ENCODE measurements at places on chromosomes 3 and 15. TPM values are rescaled to one million over a fixed set of nuclear protein-coding genes. Genes with fewer than 3 reads are reported as not detected.

- DNase-seq: no peak
These were observed 15.7 kb downstream of the C3orf52 start for GRCh38 chr3:112101916-112102315.

DNA sequence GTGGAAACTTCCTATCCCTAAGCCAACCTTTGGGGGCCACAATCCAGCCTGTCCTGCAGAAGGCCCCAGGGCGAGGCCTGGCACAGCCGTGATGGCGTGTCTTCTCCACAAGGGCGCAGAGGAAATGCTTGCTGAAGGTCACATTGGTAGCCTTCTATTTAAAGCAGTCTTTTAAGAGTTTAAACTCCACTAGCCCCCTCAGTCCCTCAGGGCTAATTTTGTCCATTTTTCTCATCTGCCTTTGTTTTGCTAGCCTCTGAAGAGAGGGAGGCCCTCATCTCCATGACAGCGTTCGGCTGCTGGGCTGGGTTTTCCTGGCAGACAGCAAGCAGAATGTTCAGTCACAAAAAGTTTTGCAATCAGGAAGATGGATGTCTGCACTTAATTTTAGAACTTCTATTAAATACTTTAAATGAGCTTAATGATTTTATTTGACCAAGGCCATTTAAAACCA, 40.8 kb downstream of the RARB start:
- no peak for DNase-seq

GRCh38 chr15:94485148-94485719, 253.9 kb downstream of the MCTP2 start:
- DNase-seq: no peak

- no peak for DNase-seq
These were observed 1.5 kb downstream of the NSUN3 start for GRCh38 chr3:94064243-94064860.

DNA sequence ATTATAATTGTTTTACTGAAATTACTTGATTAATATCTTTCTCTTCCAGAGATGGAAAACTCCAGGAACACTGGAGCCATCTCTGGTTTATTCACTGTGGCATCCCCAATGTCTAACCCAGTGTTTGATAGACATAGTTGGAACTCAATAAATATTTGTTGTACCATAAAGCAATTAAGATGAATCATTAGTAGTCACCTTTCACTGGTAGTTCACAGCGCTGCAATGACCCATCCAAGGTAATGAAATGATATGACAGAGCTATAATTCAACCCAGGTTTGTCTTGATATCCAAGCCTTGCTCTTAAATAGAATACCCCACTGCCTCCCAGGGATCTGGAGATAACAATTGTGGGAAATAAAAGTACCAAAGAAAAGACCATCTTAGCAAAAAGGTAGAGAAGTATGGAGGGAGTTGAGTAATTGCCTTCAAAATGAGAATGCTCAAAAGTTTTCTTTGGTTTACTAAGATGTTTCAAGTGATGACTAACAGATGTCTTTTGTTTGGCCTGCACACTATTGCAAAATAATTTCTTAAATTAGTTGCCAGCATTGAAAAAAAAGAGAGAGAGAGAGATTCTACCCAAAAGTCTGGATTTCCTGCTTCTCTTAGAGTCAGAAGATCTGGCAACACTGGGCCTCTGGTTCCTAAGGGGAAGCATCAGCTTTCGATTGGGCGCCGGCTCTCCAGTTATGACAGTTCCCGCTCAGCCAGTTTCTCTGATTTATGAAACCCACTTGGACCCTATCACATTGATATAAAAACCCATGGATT, 348.5 kb downstream of the ERC2 start:
- no peak for DNase-seq

DNA sequence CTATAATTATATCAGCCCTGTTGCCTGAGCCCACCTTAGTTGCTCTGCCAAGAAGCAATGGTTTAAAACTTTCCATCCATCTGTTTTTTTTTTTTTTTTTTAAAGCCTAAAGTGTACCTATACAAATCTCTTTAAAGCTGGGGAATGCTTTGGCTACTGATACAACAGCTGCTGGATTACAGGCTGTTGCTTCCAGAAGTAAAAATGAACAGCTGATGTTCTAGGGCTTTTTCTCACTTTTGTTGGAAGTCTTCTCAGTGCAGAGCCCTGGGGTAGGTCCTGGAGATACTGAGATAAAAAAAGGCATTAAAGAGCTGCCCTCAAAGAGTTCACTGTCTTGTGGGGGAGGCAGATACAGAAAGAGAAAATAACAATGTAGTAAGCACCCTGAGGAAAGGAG, 218.1 kb downstream of the NLGN1 start:
- no peak for DNase-seq

GRCh38 chr3:42061025-42061712, 30.0 kb upstream of the TRAK1 start:
- DNase-seq: no peak

DNA sequence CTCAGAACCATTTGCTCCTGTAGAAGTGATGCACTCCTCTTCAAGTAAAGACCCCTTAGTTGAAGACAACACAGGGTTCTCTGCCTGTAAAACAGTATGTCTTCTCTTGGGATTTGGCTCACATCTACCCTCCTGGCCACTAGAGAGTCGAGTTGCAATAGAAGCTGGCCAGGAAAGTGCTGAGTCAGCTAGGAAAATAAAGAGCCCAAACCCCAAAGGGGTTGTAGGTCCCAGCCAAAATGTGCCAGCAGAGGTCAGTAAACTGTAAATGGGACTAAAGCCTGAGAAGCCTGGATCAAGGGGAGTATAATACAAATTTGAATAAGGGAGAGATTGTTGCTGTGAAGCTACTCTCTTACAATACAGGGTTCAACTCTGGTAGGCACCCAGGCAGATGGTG, 37.2 kb upstream of the THBS1 start:
- no peak for DNase-seq

DNA sequence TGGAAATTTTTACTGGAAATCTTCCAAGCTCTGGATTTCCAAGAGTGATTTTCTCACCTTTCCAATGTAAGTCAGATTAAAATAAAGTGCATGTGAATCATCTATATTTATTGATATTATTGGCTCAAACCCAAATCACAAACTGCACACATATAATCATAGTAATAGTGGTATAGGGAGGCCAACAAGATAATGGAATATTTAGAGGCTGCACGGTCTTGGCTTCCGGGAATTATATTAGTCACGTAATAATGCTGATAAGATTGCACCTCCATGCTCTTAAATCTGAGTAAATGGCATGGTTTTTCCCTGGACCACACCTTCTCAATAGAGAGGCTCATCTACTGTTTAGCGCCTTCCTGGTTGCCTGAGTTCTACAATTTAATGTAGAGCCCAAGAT, 567.1 kb upstream of the NR2F2 start:
- DNase-seq: no peak

DNA sequence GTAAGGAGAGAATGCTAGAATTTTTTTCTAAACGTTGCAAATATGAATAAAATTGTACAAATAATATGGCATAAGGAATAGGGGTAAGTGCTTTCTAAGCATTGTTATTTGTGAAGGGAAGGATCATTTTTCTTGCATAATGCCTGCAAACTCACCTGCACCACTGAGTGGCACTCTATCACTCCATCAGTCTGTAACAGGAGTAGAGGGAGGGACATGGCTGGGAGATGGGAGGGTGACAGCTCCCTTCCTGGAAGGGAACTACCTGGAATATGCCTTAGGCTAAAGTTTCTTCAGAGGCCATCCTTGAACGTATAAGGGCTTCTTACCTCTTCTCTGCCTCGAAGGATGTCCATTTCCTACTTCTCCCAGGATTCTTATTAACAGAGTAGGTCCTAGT, 3.0 kb downstream of the NAALADL2 start:
- DNase-seq: no peak

GRCh38 chr3:182238126-182238525, 526.4 kb downstream of the SOX2 start:
- no peak for DNase-seq

DNA sequence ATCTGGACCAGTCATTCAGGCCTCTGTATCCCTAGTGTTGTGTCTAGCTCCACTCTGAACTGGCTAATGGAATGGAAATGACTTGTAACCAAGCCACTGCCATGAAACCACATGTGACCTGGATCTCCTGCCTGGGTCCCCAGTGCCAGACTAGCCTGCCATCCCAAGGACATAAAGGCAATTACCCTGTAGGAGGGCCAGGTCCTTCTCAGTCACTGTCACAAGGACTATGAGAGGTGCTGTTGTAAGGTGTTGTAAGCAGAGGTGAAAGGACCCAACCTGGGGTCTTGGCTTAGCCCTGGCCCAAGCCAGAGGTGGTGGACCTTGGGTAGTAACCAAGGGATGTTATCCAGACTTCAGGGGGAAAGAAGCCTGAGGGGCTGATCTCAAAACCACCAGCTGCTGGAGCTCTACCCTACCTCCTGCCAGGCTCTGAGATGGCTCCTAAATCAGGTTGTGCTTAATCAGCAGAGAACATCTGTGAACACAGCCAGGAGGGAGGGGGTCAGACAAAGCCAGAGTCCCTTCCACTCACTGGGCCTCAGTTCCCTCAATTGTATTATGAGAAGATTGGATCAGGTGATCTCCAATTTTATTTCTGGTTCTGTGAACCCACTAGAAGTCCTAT, 15.7 kb upstream of the KLHL24 start:
- no peak for DNase-seq

GRCh38 chr3:105473521-105474223, 107.0 kb downstream of the ALCAM start:
- DNase-seq: no peak

- DNase-seq: no peak
These were observed 13.3 kb downstream of the ZNF280D start for GRCh38 chr15:56719774-56720555.

DNA sequence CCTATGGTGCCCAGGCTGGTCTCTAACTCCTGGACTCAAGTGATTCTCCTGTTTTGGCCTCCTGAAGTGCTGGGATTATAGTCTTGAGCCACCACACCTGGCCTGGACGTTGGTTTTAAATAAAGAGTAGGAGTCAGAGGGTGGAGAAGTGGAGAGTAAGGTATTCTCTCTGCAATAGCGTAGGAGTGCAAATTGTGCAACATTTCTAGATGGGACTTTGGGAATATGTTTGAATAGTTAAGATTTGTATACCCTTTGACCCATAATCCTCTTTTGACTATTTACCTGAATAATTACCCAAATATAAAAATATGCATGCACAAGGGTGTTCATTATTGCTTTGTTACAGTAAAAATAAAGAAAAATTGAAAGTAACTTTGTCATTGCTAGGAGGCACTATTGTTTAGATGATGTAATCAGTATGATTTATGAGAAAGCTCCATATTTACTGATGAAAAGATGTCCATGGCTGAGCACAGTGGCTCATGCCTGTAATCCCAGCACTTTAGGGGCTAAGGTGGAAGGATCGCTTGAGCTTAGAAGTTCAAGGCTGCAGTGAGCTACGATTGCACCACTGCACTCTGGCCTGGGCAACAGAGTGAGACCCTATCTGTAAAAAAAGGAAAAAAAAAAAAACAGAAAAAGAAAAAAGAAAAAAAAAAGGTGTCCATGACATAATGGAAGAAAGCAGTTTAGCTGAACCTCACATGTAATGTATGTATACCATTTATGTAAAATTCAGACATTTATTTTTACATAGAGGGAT, 15.1 kb upstream of the XYLB start:
- DNase-seq: no peak

DNA sequence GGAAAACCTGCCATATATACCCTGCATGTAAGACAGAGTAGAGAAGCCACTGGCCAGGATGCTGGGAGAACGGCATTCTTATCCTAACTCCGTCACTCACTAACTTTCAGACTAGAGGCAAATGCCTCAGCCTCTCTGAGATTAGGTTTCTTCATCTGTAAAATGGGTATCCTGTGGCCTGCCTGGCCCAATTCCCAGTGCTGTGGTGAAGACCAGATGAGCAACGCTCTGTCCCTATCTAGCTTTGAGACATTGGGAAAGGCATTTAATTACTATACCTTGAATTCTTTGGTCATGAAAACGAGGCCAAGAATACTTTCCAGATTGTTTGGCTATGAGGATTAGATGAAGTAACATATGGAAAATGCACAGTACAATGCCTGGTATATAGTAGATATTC, 35.9 kb downstream of the CEMIP start:
- DNase-seq: no peak

- no peak for DNase-seq
These were observed 40.4 kb downstream of the PRR23E start for GRCh38 chr3:127233371-127233770.

DNA sequence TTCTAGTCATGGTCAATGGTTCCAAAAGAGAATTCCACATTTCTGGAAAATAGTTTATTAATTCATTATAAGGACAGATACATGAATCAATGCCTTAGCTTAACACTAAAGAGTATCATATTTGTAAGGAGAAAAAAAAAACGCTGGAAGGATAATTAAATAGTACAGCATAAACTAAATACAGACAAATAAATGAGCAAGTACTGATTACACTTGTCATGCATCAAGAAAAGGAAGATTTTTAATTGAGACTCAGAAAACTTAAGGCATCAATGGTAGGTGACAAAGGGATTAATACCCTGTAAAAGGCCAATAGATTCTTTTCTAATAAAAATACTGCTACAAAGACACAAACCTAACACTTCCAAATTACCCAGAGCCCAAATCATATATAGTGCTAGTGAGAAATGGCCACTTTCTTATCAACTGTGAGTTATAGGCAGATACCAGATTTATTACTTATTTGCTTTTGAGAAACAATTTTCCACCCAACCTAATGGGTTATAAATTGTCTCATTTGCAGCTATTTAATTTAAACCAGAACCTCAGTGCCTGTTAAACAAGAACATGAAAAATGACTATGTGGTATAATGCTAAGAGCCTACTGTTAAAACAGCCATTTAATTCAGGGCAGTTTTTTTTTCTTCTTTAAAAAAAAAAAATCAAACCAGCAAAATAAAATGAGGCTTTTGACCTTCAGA, 3.8 kb upstream of the IGDCC3 start:
- no peak for DNase-seq

GRCh38 chr3:11059090-11059798, 66.7 kb downstream of the SLC6A1 start:
- no peak for DNase-seq

GRCh38 chr15:98946301-98947255, 61.0 kb downstream of the PGPEP1L start:
- DNase-seq: no peak

DNA sequence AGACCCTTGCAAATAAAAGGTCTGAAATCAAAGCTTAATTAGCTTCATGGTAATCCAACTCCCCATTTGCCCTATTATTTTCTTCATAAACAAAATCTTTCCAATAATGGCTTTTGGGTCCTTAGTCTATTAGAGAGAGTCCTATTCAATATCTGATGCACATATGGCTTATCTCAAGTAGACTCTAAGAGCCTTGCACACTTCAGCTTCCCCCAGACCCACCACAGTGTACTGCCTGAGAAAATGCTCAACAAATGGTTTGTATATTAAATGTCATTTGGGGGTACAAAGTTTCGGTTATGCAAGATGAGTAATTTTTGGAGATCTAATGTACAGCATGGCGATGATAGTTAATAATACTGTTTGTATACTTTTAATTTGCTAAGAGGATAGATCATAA, 28.9 kb downstream of the FSTL1 start:
- DNase-seq: no peak

Gene TLR9
- not detected for total RNA-seq

Gene TM4SF4
- total RNA-seq: not detected

Gene PAK6
- 0.64 TPM for total RNA-seq

Gene FILIP1L
- 0.14 TPM for total RNA-seq

Gene PLSCR5
- total RNA-seq: not detected

Gene PDZRN3
- total RNA-seq: not detected

Gene RAB5A
- 121 TPM for total RNA-seq

Gene GOLGA8T
- total RNA-seq: not detected

Gene PLXNB1
- 1.4 TPM for total RNA-seq

Gene ISL2
- total RNA-seq: not detected
